ENCODE measurements at places on chromosomes 4 and X.

- no peak for DNase-seq
Observed at GRCh38 chr4:40275065-40275730, 59.9 kb upstream of the CHRNA9 start.

DNA sequence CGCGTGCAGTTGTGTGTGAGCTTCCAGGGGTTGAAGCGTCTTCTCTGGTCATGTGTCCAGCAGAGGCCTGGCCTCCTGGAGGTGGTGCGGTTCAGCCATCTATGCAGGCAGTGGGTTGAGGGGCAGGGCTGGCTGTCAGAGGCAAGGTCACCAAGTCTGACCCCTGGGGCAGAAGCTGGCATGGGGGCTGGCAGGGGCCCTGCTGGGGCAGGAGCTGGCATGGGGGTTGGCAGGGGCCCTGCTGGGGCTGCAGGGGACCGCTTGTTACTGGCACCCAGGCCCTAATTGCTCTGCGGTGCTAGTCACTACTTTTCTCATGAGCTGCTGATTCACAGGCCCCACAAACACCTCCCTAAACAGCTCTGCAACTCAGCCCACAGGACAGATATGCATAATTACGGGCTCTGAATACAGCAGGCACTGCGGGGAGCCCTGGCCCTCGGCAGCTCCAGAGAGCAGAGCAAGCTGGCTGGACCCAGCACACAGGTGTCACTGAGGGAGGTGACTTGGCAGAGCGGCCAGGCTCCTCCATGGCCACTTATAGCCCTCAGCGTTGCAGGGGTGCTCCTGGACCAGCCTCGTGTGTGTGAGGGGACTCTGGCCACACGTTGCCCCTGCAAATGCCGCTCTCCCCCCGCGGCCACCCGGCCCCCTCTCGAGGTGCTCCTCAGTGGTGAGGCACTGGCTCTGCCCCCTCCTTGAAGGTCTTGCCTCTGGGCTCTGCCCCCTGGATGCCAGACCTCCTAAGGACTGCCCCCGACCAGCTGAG is 32.7 kb downstream of the CPLX1 start:
- no peak for DNase-seq

DNA sequence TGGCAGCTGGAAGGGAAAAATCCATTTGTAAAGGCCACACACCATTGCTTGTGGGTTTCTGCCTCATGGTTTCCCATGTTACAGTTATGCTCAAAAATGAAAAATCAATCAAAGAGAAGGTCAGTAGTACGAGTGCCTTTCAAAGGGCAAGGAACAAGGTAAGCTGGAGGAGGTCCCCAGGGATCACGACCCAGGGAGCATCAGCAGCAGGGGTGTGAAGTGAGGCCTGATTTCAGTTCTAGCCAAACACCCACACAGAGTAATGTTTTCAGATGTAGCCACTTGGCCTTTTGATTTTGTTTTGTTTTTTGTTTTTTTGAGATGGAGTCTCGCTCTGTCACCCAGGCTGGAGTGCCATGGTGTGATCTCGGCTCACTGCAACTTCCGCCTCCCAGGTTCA is 69.4 kb upstream of the AFAP1 start:
- no peak for DNase-seq

GRCh38 chrX:70481471-70482270 is 37.0 kb downstream of the DLG3 start:
- no peak for DNase-seq
